Activated T-helper 2 cell treated with anti-CD3 and anti-CD28 coated beads, Interferon-gamma antibody, Interleukin-2, Interleukin-4, amounts not matched to agents 10 μg/mL and 5 μg/mL and 100 μg/mL, durations not matched to agents 14 hours and 24 hours and 36 hours (primary cell): ENCODE measurements at places on chromosomes 7 and 10. TPM values are rescaled to one million over a fixed set of nuclear protein-coding genes. Genes with fewer than 3 reads are reported as not detected.

Gene CH25H
- total RNA-seq = not detected in 2 replicates

Gene IL15RA
- 19.2 and 19.8 TPM in 2 replicates for total RNA-seq

Gene LRRD1
- total RNA-seq = 0.09 TPM in 1 of 2 replicates, not detected in the other

Gene CLDN3
- total RNA-seq = not detected in 2 replicates

Gene CYP3A4
- total RNA-seq = not detected in 2 replicates

Gene CFAP43
- 0.07 TPM in 1 of 2 replicates, not detected in the other for total RNA-seq

Gene HABP2
- total RNA-seq = not detected in 2 replicates

Gene AKR1B15
- not detected in 2 replicates for total RNA-seq

Gene HTR5A
- total RNA-seq = not detected in 2 replicates

Gene IGF2BP3
- total RNA-seq = 16.6 and 18.2 TPM in 2 replicates

Gene PKD2L1
- total RNA-seq = not detected in 2 replicates

Gene DRGX
- total RNA-seq = not detected in 2 replicates

Gene TMEM72
- not detected in 2 replicates for total RNA-seq

Gene GLRX3
- 138 and 145 TPM in 2 replicates for total RNA-seq

Gene RSU1
- total RNA-seq = 49.1 and 54.0 TPM in 2 replicates

Gene FOXP2
- total RNA-seq = 0.05 and 0.14 TPM in 2 replicates

Gene TUBAL3
- total RNA-seq = not detected in 2 replicates

Gene MBL2
- total RNA-seq = not detected in 2 replicates

Gene CFAP58
- total RNA-seq = 0.57 and 1.1 TPM in 2 replicates

Gene SPDYE6
- not detected in 2 replicates for total RNA-seq

Gene STRA8
- total RNA-seq = not detected in 2 replicates

Gene CRYGN
- not detected in 2 replicates for total RNA-seq

Gene FGFBP3
- total RNA-seq = 1.8 and 2.4 TPM in 2 replicates

Gene MSS51
- total RNA-seq = 2.6 and 3.3 TPM in 2 replicates

Gene DNA2
- total RNA-seq = 51.6 and 54.3 TPM in 2 replicates

Gene OR6B1
- not detected in 2 replicates for total RNA-seq

Gene RBP3
- total RNA-seq = not detected in 2 replicates

Gene PNLIPRP2
- not detected in 2 replicates for total RNA-seq

Gene SYT15B
- 0.21 and 0.23 TPM in 2 replicates for total RNA-seq

Gene NRCAM
- total RNA-seq = 0.05 TPM in 1 of 2 replicates, not detected in the other

Gene HGF
- not detected in 2 replicates for total RNA-seq

Gene CYP2E1
- total RNA-seq = 0.16 TPM in 1 of 2 replicates, not detected in the other
